NCI-H1417 treated with DMSO at 0.1 percent for 48 hours (cell line): ENCODE measurements at places on chromosomes 4 and X.

- no peak for DNase-seq
These were observed 206.5 kb upstream of the STS start for GRCh38 chrX:6941041-6941440.

DNA sequence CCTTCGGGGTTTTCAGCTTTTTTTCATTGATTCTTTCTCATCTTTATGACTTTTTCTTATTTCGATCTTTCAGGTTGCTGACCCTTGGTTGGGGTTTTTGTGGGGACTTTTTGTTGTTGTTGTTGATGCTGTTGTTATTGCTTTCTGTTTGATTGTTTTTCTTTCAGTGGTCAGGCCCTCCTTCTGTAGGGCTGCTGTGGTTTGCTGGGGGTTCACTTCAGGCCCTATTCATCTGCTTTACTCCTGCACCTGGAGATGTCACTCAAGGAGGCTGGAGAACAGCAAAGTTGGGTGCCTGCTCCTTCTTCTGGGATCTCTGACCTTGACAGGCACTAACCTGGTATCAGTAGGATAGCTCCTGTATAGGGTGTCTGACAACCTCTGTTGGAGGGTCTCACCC is 39.9 kb upstream of the PCDH18 start:
- DNase-seq = no peak

GRCh38 chr4:98081936-98082335 is 61.3 kb downstream of the STPG2 start:
- DNase-seq = no peak

DNA sequence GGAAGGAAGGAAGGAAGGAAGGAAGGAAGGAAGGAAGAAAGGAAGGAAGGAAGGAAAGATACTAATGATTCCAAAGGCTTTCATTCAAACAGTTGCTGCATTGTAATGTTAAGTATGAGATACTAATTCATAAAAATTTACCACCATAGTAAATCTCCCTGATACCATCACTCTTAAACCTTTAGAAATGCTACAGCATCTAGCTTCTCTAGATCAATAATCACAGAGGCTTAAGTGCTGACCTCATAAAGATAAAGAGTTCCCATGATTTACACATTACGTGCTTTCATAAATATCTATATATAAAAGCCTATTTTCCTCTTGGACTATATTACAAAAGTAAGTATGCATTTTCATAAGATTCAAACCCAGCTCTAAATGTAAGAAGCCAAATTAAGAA is 36.4 kb downstream of the F9 start:
- DNase-seq = no peak
